ENCODE measurements at places on chromosomes 2 and 18.

DNA sequence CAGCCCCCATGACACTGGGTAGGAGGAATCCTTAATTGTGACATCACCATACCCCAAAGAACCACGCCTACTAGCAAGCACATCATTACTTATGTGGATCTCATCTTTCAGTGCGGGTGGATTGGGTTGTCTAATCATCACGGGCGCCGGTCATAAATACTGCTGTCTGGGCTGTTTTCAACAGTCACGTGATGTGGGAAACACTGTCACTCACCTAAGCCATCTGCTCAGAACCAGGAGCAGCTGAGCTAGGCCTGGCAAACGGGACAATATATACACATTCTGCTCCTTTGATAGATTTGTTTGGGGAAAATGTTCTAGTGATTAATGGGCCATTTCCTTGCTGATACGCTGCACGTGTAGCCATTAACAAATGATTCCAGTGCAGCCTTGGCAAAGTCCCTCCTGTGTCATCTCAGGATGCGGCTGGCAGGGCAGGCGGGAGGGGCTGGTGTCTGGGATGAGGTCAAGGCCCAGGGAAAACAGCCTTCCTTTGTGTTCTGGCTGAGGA, 145.9 kb upstream of the COPS8 start:
- no peak for DNase-seq

DNA sequence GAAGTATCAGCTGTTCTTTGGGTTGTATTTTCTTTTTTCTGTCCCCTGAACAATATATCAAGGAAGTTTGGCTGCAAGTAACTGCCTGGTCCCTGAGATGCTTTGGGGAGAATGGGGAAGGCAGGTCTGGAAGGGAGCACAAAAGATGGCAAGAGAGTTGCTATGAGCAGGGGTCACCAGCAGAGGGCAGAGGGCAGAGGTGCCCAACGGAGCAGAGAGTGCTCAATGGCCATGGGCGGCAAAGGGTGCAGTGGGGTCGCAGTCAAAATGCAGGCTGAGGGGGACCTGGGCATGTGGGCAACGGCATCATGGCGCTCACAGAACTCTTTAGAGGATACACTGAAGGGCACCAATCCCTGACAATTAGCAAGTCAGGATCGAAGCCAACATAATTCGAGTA, 107.7 kb upstream of the ATP8B1 start:
- no peak for DNase-seq

DNA sequence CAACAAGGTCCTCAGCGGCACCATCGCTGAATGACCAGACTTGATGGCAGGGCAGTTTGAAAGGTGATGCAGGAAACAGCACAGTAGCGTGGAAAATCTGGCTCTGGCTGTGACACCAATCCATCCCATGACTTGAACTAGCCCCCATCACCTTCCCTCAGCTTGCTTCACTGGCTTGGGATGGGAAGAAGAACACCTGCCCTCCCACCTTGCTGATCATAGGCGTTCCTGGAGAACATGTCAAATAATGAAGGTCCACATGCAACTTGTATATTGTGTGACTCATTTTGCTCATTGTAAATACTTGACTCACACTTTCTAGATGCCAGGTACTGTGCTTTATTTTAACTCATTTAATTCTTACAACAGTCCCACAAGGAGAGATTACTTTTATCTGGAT, 292.4 kb upstream of the SPRED2 start:
- no peak for DNase-seq

GRCh38 chr2:71678874-71679273, 225.5 kb downstream of the DYSF start:
- DNase-seq: no peak

DNA sequence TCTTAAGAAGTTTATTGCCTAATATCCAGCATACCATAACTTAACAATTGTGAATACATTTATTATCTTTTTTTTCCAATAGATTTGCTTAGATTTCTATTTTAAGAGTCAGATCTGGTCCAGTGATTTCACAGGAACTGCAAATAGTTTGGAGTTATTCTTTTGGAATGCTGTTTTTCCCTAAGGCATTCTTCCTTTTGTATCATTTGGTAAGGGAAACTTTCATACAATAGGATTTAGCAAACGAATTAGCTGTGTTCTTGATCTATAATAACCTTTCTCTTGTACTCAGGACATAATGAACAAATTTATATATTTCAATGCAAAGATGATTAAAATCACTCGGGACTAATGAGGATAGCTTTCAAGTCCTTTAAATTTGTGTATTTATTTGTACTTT, 201.6 kb downstream of the ERBB4 start:
- DNase-seq: no peak

- DNase-seq: no peak
Measured at GRCh38 chr2:220377482-220378155, 750.2 kb downstream of the SLC4A3 start.

DNA sequence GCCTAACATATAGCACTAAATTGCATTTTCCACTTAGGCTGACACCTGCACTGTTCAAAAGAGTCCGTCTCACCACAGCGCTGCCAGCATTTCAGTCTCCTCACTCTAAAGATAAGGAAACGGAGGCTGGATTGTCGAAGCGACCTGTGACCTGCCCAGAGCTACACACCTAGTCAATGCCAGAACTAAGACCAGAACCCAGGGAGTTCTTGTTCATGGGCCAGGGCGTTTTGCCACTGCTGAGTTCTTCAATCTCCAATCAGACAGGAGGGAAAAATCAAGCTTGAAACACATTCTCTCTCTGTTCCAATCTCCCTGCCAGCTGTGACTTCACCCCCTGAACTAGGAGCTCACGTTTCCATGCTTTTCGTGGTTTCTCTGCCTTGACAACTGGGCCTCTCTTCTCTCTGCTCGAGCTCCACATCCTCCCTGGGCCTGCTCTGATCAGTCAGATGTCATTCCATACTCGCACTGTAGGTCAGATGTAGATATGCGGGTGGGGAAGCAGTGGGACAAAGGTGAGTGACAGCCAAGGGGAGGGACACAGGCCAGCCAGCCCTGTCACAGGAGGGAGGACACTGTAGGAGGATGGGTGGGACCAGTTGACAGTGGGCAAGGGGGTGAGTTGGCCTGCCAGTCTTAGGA, 221.1 kb upstream of the SMAD2 start:
- DNase-seq: no peak

DNA sequence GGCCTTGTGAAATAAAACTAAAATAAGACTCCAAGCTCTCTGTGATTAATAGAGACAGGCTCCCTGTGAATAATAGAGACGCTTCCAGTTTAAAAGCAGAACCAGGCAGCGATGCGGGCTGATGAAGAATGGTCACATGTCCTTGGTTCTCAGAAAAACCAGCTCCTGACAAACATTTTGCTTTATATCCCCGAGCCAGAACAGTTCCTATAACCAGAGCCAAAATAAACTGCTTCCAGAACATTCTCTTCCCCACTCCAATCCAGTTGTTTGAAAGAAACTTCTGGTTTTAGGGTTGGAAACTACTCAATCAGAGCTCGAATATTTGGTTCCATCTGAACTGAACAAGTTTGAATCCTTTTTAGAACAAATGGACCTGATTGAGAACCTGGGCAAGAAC, 213.7 kb downstream of the TSN start:
- DNase-seq: no peak

GRCh38 chr18:56927786-56928185, 219.1 kb upstream of the BOD1L2 start:
- DNase-seq: no peak

GRCh38 chr2:27902098-27902497, 11.6 kb downstream of the BABAM2 start:
- DNase-seq: no peak

DNA sequence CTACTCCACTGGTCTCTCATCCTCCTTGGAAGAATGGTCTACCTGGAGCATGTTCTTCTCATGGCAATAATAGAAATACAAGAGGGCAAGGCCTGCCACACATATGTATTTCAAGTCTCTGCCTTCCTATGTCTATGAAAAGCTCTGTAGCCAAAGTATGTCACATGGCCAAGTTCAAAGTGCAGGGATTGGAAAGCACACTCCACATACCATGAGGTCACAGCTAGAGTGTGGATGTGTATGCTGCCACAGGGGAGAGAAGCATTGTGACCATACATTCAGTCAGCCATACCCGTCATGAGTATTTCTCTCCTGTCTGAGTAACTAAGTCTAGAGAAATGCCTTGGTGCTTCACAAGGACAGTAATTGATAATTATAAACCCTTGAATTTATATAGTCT, 8.8 kb upstream of the EIF2AK3 start:
- no peak for DNase-seq

DNA sequence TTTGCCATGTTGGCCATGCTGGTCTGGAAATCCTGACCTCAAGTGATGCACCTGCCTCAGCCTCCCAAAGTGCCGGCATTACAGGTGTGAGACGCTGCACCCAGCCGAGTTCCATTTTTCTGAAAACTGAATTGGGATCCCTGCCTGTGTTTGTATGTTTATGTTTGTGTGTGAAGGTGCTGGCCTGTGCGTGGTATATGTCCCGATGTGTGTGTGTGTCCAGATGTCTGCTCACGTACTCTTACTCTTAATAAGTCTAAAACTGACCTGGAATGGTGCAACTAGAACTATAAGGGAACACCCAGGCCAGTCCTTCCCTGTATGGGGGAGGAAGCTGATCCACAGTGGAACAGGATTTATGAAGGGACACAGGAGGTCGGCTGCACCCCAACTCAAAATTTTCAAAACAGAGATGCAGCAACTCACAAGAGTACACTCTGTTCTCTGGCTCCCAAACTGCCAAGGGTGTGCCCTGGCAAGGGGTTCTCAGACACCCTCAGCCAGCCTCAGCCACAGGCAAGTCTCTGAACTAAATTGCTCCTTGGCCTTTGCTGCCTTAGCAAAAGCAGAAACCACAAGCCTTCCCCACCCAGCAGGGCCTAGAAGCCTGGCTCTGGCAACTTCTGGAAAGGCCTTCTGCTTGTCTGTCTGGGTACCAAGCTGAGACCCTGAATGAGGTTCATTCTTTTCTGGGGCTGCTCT, 36.5 kb downstream of the RHOB start:
- DNase-seq: peak; percentile 77

- no peak for DNase-seq
Measured at GRCh38 chr2:189151906-189152305, 27.7 kb downstream of the COL5A2 start.

GRCh38 chr2:201263779-201264178, 3.4 kb downstream of the CASP8 start:
- no peak for DNase-seq

DNA sequence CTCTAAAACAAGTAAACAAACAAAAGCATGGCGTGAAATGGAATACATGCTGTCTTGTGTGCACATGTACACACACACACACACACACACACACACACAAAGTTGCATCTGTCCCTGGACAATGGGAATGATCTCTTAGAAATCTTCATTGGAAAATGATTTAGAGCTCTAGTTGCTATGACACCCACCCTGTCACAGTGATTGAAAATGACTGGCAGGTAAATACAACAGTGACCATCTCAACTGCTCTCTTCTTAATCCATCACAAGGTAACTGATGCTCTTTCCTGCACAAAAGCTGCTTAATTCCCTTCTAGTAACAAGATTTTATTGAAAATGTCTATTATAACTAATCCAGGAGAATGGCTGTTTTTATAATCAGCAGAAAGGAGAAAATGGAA, 1011.7 kb upstream of the GYPC start:
- DNase-seq: no peak

GRCh38 chr18:72147830-72148229, 396.3 kb downstream of the CBLN2 start:
- no peak for DNase-seq

DNA sequence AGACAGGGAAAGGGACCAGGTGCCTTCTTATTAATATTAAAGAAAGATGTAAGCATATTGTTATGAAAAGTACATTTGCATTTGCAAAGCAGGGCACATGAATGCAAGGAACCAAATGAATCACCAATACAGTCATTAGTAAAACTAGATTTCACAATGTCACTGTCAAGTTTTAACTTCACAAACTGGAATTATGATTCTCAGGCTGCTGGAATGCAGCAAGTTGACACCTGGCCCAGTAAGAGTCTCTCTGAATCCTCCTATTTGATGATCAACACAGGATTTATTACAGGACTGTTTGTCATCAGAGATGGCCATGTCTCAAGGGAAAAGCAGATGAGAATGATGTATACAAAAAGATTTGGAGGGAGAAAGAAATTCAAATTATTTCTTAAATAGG, 72.9 kb upstream of the STK39 start:
- no peak for DNase-seq

Data from caudate nucleus (tissue), 63 donors.